ENCODE measurements at places on chromosomes 1 and 21.

DNA sequence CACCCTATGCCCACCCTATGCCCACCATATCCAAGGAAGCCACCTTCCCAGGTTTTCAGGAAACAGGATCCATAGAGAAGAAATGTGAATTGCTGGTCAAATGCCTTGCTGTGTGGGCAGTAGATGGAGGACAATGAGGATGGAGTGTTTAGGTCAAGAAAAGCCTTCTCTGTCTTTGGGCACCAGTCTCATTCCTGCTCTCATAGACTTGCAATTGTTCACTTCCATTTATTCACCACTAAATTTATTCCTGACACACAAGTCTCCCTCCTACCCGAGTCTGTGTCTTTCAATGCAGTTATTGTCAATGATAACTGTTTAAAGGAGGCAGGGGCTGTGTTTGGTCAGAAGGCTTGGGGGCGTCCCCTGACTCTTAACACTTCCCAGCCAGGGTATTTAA, 48.0 kb upstream of the ITPKB start:
- DNase-seq, result no peak

DNA sequence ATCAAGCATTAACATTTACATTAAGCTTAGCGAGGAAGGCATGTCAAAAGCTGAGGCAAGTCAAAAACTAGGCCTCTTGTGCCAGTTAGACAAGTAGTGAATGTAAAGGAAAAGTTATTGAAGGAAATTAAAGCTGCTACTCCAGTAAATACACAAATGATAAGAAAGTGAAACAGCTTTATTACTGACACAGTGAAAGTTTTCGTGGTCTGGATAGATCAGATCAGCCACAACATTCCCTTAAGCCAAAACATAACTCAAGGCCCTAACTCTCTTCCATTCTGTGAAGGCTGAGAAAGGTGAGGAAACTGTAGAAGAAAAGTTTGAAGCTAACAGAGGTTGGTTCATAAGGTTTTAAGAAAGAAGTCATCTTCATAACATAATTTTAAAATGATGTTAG, 131.9 kb downstream of the VAV3 start:
- DNase-seq, result no peak

- DNase-seq, result no peak
Measured at GRCh38 chr1:97010566-97011264, 289.1 kb downstream of the PTBP2 start.

DNA sequence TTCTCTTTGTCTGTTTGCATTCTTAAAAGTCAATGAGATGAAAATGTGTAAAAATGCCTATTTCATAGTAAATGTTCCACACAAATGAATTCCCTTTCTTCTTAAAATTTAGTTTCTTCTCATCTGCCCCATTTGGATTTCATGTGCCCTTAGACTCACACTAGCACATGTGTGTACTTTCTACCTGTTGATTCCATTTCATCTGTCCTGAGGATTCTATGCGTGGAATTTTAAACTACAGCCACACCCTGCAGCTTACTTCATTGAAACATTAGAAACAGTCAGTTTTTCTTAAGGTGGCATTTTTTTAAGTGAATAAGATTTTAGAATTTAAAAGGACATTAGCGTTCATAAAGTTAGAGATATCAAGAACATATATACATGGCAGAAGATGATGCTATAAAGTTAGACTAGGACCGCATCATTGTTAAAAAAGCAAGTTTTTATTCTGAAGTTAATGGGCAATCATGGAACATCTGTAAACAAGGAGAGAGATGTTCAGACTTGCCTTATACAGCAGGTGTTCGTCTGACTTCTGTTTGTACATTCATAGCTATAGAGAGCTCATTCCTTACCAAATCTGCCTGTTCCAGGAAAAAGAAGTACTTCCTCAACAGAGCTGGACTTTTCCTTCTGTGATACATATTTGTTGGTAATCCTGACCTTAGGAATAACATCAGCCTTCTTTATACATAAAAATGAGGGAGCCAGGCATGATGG, 3.9 kb upstream of the TUT4 start:
- no peak for DNase-seq

DNA sequence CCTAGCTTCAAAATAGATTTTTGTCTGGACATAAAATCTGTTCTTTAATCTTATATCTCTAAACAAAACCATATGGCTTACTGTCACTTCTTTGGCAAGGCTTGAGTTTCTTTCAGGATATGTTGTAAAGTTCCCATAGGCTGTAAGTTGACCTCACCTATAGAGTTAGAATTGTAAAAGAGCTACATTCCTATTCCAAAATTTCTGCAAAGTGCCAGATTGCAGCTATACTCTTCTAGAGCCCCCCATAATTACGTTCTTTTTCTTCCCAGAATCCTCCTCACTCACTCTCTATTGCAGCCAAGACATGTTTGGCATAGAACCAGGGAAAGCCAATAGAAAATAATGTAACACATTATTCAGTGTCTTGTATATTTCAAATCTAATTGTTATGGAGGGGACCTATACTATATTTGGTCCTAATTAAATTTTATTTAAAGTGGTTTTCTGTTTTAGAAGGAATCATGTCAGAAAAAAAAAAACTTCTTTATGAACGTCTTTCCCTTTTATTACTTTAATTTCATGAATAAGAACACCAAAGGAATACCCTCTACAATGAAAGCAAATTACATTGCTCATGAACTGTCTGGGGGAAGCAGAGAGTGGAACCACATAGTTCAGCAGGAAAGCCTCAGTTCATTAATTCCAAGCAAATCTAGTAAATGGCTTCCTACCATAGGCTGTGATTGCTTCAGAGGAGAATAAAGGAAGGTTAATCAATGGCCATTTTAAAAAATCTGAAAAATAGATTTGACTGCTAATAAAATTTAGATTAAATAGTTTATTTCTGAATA, 22.3 kb downstream of the CTTNBP2NL start:
- no peak for DNase-seq

- no peak for DNase-seq
Measured at GRCh38 chr1:54582566-54583306, 34.7 kb downstream of the ACOT11 start.

DNA sequence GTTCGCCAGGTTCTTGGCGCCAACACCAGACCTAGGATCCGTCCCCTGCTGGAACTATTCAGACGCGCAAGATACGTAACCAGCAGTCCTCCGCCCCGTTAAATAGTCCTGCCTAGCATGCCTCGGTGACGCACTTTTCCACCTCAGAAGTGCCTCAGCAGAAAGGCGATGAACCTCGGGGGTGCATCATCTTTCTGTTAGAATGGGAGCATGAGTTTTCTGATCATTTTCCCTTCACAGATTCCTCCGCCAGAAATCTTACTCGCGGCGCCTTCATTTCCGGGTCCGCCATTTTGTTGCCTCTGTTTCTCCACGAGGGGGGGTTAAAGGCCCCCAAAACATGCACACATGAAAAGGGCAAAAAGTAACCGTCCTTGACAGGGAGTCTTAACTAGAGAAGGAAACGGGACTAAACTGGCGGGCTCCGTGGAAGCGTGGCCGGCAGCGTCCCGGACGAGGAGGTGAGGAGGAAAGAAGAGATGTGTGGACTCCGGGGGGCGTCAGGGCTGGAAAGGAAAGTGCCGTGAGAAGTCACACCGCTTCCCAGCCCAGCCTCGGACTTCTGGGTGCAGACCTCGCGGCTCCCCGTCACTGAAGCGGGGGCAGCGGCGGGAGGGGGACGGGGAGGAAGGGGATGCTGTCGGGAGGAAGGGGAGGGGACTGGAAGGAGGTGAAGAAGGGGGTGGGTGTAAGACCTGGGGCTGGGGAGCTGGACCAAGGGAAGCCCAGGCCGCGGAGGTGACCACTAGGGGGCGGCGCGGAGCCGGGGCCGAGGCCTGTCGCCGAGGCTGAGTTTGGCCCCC, at the start of gene GABPB2:
Gene GABPB2, plus strand, starts transcription at position 288 of the 803 bp plus-strand sequence. CDS start 17,429 bp downstream, outside the sequence.
- DNase-seq, result peak; percentile 81

GRCh38 chr1:19372136-19372514, 60.0 kb downstream of the SLC66A1 start:
- no peak for DNase-seq

- DNase-seq, result no peak
Measured at GRCh38 chr1:184988506-184988905, 14.2 kb upstream of the NIBAN1 start.

DNA sequence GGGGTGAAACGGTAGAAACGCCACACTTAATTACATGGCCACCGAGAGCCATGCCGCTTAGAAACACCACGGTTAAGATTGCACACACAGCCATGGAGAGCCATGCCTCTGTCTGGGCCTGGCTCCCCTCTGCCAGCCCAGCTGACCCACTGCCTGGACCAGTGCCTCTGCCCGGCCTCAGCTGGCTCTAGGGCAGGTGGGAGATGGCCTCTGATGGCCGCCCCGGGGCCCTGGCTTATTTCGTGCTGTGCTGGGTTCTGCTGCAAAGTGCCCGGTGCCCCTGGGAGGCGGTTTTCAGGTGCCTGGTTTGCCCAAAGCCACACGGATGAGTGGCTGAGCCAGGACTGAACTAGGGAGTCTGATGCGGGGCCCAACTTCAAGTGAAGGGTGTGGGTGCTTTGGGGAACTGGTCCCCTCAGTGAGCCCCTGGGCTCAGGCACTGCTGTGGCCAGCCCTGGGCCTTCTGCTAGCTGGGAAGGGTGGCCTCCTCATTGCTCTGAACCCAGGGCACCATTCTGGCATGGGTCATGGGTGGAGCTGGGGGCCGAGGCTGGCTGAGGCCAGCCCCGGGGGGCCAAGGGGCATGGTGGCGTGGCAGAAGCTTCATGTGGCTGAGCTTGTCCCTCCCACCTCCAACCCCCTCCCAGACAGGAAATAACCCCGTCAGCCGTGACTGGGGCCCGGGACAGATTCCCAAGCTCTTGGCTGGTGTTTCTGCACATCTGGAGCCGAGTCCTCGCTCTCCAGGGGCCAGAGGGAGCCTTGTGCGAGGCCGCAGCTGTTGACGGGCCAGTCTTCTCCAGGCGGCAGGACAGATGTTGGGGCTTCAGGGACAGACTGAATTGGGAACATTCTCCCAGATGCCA, 1.9 kb upstream of the GPR153 start:
- no peak for DNase-seq

DNA sequence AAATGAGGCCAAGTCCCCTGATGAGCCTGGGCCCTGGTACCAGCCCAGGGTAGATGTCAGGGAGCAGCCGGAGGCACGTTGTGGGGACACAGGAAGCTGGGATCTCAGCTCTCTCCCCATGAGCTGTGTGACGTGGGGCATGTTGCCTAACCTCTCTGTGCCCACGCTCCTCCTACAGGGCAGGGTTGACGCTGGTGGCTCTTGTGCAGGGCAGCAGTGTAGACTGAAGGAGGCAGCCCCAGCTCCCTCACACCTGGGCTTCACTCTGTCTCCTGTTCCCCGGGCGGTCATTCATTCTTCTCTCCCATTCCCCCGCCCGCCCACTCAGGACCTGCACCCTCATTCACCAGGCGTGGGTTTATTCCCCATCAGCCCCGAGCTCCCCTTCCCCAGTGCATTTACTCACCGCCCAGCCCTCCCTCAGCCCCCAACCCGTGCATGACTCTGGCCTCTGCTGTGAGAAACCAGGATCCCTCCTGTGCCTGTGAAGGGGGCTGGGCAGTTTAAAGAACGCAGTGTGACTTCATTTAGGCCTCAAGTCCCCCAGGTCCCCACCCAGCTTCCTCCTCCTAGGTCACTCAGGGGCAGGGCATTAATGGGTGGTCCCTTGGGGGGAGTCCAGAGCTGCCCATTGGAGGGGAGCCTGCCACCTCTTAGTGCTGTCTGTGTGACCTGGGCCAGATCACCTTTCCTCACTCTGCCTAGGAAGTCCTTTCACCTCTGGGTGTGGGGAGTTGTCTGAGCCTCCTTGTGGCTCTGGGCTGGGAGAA, 285.7 kb downstream of the PTPRU start:
- no peak for DNase-seq

All from T-cell (primary cell).